ENCODE measurements at places on chromosomes 12 and 14.

DNA sequence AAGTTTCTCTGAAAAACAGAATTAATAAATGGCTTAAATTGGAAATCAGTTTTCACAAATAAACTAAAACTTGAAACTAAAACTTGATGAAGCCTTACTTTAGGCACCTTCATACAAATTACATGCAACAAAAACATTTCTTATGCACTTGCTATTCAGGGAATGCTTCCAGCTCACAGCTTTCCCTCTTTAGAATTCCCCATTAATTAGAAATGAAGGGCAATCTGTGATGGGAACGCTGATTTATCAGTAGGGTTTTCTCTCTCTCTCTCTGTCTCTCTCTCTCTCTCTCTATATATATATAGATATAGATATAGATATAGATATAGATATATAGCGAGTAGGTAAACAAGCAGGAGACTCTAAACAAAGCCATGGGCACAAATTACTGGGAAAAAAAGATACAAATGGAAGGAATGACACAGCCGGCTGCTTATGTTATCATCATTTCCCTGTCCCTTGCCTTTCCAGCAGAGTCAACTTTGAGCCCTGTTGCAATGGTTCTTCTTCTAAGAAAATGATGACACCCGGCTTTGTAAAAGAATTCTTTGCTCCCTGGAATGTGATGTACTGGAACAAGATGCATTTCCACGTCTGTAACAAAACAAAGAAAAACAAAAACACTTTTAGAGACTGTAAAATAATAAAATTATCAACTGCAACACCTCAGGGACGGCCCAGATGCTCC lies 1121.6 kb upstream of the TMEM132C start:
- no peak for DNase-seq

- peak; percentile 91 for DNase-seq
These were observed 129.3 kb upstream of the RASSF8 start for GRCh38 chr12:25829192-25829591.

DNA sequence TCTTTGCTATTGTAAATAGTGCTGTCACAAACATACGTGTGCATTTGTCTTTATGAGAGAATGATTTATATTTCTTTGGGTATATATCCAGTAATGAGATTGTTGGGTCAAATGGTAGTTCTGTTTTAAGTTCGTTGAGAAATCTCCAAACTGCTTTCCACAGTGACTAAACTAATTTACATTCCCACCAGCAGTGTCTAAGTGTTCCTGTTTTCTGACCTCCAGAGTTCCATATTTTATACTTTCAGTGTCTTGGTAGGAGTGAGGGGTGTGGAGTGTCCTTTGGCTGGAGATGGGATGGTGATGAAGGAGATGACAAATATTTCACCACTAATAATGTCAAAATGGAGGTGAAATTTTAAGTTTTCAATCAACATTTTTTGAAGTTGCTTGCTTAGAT lies 86.4 kb downstream of the DACT1 start:
- no peak for DNase-seq

DNA sequence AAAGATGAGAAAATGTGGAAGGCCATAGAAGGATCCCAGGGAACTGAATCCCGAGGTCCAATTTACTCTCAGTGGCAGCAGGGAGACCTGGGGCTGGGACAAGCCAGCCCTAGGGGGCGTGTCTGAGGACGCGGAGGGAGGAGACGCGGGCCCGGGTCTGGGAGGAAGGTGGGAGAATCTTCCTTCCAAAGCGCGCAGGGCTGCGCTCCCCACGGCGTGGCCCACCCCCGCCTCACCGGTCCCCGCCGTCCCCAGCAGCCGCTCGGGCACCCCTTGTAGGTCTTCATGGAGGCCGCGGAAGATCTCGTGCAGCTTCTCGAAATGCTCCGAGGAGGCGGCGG lies 323 bp downstream of the VTI1B start:
- peak; percentile 40 for DNase-seq

DNA sequence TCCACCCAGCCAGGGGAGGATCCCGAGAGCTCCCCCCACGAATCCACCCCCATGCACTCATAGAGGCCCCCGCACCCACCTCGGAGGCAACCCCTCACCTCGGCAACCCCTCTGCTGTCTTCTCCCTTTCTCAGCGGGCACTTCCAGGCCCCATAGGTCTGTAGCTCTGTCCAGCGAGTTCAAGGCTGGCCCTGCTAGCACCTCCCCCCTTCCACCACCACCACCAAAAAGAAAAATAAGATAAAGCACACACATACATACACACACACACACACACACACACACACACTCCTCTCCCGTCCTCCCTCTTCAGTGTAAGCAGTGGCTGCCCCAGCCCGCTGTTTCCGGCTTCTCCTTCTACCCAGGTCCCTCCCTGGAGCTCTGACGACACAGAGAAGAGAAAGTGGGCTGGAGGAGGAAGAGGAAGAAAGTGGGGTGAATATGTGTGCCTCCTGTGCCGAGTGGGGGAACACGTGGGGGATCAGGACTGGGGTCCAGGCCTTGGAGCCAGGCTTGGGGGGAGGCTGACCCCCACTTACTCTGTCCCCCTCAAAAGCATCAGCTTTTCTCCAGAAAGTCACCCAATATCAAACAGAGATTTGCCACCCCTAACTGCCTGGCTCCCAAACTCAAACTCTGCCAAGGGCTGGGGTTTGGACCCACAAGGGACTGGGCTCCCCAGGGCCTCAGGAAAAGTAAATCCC lies at the start of gene STAT6:
Gene STAT6, minus strand, starts transcription at position 332 of the 704 bp plus-strand sequence. CDS start 3,084 bp downstream, outside the sequence.
- peak; percentile 84 for DNase-seq

DNA sequence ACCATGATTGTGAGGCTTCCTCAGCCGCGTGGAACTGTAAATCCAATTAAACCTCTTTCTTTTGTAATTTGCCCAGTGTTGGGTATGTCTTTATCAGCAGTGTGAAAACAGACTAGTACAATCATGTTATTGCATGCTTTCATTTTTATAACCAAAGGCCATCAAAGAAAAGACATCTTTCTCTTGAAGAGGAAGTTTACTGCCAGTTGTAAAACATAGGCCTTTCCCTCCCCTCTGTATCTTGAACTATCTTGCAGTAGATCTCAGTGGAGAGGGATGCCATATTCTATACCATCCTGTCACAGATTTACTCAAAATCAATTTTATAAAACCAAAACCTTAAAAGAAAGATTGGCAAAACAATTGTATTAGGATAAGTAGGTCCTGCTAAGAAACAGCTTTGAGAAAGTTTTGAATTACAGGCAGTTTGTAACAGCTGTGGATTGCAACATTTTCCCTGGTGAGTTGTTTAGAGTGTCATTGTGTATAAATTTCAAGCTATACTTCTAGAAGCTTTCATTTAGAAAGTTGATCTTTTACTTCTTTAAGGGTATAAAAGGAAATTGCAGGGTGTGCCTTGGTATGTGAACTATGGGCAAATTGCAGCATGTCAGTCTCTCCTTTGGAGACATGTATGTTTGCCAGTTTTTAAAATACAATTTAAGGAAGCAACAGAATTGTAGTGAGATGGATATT lies 128.0 kb downstream of the ATP23 start:
- DNase-seq, result peak; percentile 36

GRCh38 chr14:72480464-72481243 lies 413.2 kb downstream of the DPF3 start:
- DNase-seq, result no peak

GRCh38 chr14:105853089-105853906 lies 326.9 kb downstream of the TMEM121 start:
- DNase-seq, result no peak
